ENCODE measurements at places on chromosomes 3 and 15.

- DNase-seq = no peak
Measured at GRCh38 chr3:182909318-182910040, 70.9 kb downstream of the DCUN1D1 start.

GRCh38 chr3:66488492-66488891, 12.3 kb downstream of the LRIG1 start:
- DNase-seq = no peak

- no peak for DNase-seq
Measured at GRCh38 chr3:25463836-25464418, 35.9 kb downstream of the RARB start.

DNA sequence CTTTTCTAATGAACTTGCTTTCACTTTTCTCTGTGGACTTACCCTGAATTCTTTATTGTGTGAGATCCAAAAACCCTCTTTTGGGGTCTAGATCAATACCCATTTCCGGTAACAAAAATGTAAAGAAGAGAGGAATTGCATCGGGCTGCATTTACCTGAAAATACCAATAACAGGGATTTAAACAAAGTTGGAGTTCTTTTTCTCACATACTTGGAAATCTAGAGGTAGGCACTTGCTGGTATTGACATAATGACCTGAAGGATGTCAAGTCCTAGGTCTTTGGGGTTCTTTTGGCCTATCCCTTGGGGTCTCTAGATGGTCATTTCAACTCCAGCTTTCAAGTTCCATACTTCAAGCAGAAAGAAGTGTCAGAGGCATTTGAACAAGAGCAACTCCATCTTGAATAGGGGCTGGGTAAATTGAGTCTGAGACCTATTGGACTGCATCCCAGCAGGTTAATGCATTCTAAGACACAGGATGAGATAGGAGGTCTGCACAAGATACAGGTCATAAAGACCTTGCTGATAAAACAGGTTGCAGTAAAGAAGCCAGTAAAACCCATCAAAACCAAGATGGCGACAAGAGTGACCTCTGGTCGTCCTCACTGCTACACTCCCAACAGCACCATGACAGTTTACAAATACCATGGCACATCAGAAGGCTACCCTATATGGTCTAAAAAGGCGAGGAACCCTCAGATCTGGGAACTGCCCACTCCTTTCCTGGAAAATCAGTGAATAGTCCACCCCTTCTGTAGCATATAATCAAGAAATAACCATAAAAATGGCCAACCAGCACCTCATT, 50.8 kb upstream of the ZNF280D start:
- DNase-seq = no peak

DNA sequence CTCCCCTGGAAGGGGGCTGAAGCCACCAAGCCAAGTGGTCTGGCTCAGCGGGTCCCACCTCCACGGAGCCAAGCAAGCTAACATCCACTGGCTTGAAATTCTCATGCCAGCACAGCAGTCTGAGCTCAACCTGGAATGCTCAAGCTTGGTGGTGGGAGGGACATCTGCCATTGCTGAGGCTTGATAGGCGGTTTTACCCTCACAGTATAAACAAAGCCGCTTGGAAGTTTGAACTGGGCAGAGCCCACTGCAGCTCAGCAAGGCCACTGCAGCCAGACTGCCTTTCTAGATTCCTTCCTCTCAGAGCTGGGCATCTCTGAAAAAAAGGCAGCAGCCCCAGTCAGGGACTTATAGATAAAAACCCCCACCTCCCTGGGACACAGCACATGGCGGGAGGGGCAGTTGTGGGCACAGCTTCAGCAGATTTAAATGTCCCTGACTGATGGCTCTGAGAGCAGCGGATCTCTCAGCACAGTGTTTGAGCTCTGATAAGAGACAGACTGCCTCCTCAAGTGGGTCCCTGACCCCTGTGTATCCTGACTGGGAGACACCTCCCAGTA, 23.2 kb upstream of the IGSF10 start:
- DNase-seq = no peak

GRCh38 chr3:128727485-128727884, 1.5 kb downstream of the RAB7A start:
- no peak for DNase-seq

GRCh38 chr15:67017311-67017710, 48.1 kb upstream of the SMAD3 start:
- DNase-seq = no peak

DNA sequence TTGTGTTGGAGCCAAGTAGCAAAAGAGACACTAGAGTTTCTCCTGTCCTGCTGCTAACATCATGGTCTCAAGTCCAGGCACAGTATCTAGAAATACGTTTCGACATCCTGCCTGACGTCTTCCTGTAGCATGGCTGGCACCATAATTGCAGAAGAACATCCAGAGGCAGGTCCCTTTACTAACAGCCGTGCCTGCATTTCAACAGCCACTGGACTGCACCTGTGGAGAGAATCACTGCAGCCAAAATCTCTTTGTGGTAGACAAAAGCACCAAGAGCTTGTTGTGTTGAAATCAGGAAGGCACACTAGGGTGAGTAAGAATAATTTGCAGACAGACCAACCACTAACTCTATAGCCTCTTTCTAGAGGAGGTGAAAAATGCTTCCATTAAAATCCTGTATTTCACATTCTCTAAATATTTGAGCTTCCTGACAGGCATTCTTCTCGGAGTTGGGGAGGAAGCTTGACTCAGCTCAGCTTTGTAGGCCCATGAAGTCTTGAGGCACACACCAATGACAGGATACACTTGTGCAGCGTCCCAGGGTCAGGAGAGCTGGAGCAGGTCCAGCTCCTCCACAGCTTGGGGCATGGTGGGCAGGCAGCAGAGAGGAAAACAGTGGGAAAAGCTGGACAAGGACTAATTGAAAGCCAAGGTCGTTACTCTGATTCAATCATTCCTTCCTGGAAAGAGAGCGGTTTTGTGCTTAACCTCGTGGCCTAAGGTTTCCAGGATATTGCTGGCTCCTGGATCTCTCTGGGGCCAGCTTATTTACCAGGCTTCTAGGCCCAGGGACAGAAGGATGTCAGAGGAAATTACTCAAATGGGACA, 244.9 kb downstream of the FAM43A start:
- no peak for DNase-seq

DNA sequence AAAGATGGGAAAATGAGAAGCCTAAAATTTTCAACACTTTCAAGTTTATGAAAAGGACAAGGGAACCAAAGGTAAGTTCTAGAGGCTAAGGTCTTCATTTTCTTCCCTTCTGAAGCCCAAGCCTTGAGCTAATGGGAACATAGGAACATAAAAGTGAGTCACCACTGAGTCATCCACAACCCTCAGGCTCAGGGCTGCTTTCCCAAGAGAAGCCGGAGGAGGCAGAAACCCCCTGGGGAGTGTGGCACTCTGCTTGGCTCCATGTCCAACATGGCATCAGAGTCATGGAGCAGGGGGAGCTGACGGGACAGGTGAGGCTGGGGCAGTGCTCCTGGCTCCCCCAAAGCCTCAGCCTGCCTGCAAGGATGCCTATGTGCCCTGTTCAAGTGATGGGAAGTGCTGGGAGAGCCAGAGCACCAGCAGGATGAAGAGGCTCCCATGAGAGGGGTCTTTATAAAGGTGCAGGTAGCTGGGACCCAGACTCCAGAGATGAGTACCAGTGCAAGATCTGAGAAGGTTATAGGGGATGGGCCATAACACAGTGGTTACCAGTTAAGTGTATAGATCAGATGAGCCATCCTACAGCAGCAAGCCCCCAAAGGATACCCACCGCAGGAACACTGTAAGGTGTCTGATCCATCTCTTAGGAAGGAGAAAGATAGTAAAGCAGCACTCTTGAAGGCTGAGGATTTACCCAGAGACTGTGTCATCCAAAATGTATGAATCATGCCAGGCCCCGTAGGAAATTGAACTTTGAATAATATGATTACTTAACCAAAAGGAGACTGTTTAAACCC, 31.8 kb upstream of the RYR3 start:
- DNase-seq = peak; percentile 76

GRCh38 chr3:11230832-11231231, 41.4 kb upstream of the ATG7 start:
- DNase-seq = no peak

- no peak for DNase-seq
Measured at GRCh38 chr3:143207338-143207961, 87.9 kb downstream of the CHST2 start.

DNA sequence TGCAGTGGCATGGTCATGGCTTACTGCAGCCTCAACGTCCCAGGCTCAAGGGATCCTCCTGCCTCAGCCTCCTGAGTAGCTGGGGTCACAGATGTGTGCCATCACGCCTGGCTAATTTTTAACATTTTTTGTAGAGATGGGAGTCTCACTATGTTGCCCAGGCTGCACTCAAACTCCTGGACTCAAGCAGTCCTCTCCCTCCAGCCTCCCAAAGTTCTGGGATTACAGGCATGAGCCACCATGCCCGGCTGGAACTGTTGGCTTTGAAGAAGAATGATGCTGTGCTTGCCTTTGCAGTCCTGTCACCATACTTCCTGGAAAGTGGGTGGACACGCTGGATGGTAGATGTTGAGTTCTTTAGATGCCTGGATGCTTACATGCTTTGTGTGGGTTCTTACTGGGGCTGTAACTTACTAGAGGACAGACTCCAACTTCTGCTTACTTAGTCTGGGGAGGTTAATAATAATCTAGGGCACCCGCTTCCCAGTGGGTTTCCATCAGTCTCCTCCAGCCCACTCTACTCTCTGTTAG, 36.7 kb downstream of the IGF1R start:
- no peak for DNase-seq

All from keratinocyte (primary cell).